ENCODE measurements at places on chromosomes 13 and 19.

DNA sequence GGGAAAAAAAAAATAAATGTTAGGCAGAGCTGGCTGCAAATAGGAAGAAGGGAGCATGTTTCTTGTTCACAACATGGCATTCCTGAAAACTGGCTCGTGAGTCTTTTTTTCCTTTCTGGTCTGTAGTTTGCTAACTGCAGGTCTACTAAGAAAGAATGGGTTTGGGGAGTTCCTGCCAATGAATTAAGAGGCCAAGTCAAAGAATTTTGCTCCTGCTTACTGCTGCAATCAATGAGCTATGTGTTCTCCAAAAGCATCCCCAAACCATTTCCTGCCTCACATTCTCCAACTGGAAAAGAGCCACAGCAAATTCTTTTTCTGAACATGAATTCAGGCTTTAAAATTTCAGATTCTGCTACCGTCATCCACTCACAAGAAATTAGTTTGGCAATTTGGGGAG, 88.6 kb downstream of the DCT start:
- no peak for DNase-seq

- no peak for DNase-seq
Measured at GRCh38 chr19:29662604-29663404, 2.5 kb upstream of the PLEKHF1 start.

DNA sequence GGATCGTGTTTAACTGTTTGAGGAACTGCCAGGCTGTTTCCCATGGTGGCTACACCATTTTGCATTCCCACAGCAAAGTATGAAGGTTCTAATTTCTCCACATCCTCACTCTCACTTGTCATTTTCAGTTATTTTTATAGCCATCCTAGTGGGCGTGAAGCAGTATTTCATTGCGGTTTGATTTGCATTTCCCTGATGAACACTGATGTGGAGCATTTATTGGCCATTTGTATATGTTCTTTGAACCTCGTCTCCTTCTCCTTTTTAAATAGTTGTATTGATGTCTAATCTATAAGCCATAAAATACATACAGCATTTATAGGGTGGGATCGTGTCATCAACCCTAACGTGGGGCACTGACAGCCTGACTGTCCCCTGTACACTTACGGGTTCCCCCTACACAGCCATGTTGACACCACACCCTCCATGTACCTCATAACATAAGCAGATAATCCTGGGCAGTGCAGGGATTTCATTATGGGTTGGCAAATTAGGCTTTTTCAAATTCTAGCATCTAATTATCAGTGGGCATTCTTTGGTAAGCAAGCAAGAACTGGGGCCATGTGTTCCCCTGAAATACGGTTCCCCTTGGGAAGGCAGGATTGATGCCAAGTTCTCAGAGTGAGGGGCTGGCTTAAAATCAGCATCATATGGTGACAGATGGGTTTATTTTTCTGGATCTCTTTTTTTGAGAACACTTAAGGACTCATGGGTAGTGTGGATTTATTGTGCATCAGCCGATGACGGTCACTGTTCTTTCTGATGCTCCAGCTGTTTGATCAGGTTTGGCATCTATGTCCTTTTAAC, 11.6 kb upstream of the ZBTB45 start:
- DNase-seq = no peak

- no peak for DNase-seq
Measured at GRCh38 chr13:81293594-81294164, 952.8 kb upstream of the SPRY2 start.

GRCh38 chr19:16327501-16327900, 2.9 kb downstream of the KLF2 start:
- no peak for DNase-seq

DNA sequence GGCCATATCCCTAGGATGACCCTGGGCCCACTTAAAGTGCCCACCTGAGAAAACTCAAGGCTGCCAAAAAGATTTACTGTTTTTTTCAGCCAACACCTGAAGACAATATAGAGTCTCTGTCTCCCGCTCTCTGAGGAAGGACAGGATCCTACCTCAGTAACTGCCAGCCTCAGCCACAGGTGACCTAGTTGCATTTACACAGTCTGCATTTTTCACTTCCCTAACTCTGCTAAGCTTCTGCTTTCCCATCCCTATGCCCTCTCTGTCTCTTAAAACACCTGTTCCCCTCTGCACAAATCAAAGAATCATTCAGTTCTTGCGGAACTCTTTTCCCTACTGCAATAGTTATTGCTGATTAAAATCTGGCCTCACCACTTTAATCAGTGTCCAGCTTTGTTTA, 609.5 kb downstream of the UQCRFS1 start:
- DNase-seq = no peak

GRCh38 chr19:41994994-41995958, 1.2 kb upstream of the ATP1A3 start:
- no peak for DNase-seq

- DNase-seq = no peak
Measured at GRCh38 chr13:84399320-84400085, 517.2 kb upstream of the SLITRK1 start.

DNA sequence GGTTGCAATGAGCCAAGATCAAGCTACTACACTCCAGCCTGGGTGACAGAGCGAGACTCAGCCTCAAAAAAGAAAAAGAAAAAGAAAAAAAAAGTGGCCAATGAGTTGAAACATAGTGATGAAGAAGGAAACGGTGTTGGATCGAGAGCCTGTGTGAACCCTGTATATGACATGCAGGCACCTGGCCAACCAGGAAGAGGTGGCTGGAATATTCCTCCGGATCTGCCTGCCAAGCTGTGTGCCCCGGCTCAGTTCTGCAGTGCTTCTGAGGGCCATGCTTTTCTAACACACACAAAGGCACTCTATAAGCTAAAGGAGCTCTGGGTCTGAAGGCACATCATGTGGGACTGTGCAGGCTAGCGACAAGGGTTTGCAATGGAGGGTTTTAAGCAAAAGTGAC, 3.7 kb upstream of the ZNF444 start:
- DNase-seq = no peak

DNA sequence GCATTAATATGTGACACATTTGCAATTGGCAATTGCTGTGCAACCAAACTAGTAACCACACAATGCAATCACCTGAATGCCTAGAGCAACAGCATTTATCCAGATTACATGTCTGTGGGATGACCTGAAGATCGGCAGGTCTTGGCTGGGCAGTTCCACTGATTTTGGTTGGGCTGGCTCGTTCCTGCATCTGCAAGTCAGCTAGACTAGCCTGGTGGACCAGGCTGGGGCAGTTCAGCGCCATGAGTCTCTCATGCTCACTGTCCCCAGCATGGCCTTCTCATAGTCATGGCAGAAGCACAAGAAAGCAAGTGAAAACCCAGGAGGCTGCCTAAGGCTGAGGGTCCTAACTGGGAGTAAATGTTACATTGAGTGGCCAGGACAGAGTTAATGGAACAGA, 229.1 kb upstream of the TSHZ3 start:
- no peak for DNase-seq

DNA sequence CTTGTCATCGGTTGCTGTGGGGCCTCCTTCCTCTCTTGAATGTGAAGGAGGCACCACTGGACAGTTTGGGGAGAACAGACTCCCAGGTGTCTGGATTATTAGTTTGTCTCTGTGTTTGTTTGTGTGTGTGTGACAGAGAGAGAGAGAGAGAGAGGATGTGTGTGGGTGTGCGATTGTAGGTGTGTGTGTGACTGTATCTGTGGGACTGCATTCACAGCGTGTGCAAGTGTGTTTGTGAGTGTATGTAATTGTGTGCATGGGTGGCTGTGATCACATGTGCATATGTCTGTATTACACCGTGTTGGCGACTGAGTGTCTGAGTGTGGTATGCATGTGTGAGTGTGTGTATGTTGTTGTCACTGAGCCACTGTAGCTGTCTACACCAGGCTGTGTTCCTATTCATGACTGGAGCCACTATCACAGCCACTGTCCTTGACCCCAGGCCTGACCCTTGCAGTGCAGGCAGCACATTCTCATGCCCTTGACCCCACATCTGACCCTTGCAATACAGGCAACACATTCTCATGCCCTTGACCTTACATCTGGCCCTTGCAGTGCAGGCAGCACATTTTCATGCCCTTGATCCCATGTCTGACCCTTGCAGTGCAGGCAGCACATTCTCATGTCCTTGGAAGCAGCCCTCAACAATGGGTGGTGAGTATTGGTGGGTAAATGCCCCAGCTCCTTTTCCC, 25.1 kb upstream of the CYP4F8 start:
- DNase-seq = no peak

GRCh38 chr19:53007606-53008005, 6.1 kb upstream of the ERVV-1 start:
- no peak for DNase-seq

DNA sequence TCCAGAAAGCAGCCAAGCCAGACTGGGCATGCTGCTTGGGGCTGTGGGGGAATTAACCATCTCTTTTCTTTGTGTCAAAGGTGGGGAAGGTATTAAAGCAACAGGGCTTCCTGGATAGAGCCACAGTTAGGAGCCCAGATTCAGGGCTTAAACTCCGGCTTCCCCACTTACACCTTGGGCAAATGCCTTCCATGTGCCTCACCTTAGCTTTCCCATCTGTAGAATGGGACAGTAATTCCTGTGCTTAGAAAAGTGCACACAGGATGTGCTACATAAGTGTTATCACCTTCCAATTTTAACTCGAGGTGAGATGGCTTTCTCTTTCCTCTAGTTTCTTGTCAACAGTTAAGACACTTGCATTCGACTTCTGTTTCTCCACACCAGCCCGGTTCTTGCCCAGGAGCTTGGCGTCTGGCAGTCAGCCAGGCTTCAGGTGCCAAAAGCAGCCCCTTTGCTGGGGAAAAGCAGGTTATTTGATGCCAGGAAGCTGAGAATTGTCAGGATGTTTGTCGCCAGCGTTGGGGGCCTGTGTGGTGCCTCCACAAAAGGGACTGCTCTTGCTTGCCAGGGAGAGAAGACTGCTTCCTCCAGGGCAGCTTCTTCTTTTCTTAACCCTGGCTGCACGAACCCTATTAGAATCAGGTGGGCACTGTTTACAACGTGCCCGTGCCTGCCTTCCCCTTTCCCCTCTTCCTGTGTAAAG, 79.2 kb downstream of the SIPA1L3 start:
- no peak for DNase-seq

DNA sequence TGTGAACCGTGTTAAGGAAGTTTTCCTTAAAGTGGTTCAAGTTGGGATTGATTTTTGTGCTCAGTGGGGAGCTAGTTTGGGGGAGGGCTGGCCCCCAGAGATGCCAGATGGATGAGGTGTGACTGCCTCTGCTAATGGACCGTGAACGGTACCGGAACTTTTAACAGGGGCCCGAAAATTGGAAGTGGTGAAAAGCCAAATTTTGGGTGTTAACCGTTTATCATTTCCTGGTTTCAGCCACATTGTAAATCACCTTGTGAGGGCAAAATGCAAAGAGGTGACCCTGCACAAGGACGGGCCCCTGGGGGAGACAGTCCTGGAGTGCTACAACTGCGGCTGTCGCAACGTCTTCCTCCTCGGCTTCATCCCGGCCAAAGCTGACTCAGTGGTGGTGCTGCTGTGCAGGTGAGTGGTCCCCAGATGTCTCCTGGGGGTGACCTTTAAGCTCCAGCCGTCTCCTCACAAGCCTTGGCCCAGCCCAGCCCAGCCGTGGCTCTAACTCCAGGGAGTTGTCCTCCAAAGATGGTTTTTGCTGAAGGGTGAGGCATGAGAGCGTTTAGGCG, 18.2 kb downstream of the UPF1 start:
- no peak for DNase-seq

DNA sequence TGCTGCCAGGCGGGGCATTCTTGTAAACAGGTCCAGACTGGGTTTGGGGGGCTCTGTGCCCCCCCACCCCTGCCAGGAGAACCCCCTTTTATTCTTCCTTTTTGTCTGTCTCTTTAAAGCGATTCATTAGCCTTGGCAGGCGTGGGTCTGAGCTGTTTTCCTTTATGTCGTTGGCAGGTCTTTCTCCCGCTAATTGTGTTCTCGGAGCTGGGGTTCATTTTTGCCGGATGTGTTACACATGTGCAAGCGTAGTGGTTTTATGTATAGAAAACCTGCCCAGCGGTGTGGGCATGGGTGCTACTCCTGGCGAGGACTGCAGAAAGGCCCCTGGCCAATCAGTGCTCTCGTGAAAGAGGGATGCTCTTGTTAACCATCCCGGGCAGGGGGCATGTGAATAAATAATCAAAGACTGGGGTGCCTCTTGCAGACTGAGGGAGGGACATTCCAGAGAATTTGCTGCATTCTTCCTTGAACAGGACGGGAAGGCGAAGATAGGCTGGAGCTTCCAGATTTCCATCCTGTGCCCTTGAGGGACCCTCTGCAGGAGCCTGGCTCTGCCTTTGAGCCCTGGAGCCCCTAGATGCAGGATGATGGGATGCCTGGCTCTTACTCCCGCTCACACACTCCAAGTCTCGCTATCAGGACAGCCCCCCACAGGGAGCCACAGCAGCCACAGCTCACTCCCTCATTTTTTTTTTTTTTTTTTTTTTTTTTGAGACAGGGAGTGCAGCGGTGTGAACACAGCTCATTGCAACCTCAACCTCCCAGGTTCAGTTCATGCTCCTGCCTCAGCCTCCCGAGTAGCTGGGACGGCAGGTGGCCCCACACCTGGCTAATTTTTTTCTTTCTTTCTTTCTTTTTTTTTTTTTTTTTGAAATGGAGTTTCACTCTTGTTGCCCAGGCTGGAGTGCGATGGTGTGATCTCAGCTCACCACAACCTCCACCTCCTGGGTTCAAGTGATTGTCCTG, 14.1 kb downstream of the CARM1 start:
- no peak for DNase-seq

- no peak for DNase-seq
Measured at GRCh38 chr19:50713556-50714236, 5.9 kb downstream of the SHANK1 start.

- no peak for DNase-seq
Measured at GRCh38 chr13:33645591-33646554, 172.1 kb upstream of the RFC3 start.

DNA sequence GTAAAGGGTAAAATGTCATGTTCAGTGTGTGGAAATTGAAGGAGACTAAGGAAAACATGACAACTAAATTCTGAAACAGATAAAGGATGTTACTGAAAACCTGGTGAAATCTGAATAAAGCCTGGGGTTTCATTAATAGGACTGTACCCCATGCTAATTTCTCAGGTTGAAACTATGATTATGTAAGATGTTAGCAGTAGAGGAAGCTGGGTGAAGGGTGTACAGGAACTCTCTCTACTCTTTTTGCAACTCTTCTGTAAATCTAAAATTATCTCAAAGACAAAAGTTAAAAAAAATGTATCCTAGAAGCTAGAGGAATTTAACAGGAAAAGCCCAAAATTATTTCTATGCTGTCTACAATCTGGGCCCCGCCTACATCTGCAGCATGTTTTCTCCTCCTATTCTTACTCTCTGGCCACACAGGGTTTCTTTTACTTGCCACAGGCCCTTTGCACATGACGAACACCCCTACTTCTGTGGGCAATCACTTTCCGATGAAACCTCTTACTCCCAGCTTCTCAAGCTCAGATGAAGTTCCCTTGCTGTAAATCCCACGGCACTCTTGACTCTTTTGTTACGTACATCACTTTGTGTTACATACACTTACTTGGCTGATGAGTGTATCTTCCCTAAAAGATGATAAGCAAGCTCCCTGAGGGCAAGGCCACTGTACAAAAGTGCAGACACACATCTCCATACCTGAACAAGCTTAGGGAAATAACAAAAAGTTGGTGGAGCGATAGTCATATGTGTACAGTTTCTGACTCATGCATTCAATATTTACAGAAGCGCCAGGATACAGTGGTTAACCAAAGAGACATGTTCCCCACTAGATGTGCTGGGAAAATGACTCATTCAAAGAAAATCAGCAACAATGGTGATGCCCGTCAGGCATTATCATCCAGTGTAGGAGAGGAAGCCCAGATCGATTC, 32.6 kb downstream of the RUBCNL start:
- DNase-seq = no peak
